Urinary bladder (tissue), 4 donors: ENCODE measurements at places on chromosomes 4 and X.

DNA sequence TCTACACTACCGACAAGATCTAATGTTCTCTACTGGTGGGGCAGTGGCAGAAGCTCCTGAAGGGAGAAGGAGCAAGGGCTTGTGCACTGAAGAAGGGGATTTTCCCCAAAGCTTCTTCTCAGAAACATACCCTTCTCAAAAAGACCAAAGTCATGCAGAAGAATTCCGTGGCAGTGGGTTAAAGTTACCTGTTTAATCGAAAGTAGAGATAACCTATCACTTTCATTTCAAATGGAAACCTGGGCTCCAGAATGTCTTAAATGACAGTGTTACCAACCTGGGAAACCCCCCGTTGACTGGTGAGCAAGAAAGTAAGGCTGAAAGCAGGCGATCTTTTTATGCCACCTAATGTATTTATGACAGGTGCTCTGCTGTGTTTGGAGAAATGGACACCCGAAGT is 92.5 kb upstream of the TEX13D start:
- DNase-seq, result no peak

DNA sequence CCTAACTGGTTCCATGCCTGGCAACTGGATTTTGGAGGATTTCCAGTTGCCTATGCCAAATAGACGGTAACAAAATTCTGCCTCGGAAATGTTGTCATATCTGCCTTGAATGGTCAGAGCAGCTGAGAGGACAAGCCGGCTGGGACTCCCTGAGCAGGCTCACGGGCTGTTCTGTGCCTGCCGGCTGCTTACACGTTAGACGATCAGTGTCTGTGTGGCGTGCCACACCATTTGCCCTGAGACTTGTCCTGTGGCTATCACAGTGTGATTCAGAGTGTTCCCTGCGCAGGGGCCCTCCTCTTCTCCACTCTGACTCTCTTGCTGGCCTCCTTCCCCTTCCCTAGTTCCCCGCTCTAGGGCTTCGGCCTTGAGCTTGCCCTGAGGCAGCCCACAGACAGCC is 42.4 kb downstream of the RAI2 start:
- DNase-seq, result no peak

DNA sequence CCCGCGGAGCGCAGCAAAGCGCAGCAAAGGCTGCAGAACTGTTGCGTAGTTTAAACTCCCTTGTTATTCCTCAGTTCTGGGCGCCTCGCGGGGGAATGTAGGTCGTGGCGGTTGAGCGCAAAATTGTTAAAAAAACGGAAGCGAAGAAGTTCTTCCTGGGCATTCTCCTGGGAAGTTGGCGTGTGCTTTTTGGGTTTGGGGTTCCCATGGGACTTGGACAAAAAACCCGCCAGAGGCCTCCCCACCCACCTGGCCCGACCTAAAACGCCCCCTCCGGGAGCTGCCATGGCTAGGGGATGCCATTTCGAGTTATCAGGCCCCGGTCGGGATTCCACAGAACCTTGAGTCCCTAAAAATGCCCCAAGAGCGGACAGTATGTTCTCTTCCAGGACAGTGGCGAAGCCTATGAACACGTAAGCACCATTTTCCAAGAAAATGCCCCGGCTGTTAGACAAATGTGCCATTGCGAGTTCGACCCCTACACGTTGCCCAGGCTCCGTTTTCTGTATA is 8.9 kb downstream of the ZIC3 start:
- DNase-seq, result no peak

GRCh38 chr4:61795998-61796397 is 595.9 kb downstream of the ADGRL3 start:
- DNase-seq, result no peak
